Regular cardiac myocyte (primary cell): ENCODE measurements at places on chromosomes 12 and 14. TPM values are rescaled to one million over a fixed set of nuclear protein-coding genes. Genes with fewer than 3 reads are reported as not detected.

Gene B3GNT4
- under 0.01 and 0.77 TPM in 2 replicates for total RNA-seq

Gene SYNE3
- total RNA-seq = 5.9 and 10.2 TPM in 2 replicates

Gene ATXN7L3B
- total RNA-seq = 21.1 and 23.6 TPM in 2 replicates

Gene CRIP1
- 0.28 and 5.4 TPM in 2 replicates for total RNA-seq

Gene PTPRO
- total RNA-seq = 0.19 and 3.1 TPM in 2 replicates

Gene VWF
- 4.4 and 6.5 TPM in 2 replicates for total RNA-seq

Gene IL23A
- 0.28 and 0.38 TPM in 2 replicates for total RNA-seq

Gene TOMM20L
- total RNA-seq = not detected in 2 replicates

Gene C12orf50
- total RNA-seq = not detected in 2 replicates

Gene GRIP1
- total RNA-seq = under 0.01 and 0.96 TPM in 2 replicates

Gene ART4
- total RNA-seq = 1.3 and 7.9 TPM in 2 replicates

Gene CLEC2B
- total RNA-seq = 15.1 and 24.2 TPM in 2 replicates

Gene MMP17
- 8.5 and 15.0 TPM in 2 replicates for total RNA-seq

Gene TDRD9
- 0.58 and 2.5 TPM in 2 replicates for total RNA-seq

Gene KRT72
- total RNA-seq = not detected in 2 replicates

Gene CCDC196
- total RNA-seq = not detected in 2 replicates

Gene RNASE4
- 9.4 and 38.9 TPM in 2 replicates for total RNA-seq

Gene CELA1
- total RNA-seq = not detected in 2 replicates

Gene ST8SIA1
- total RNA-seq = under 0.01 and 0.28 TPM in 2 replicates

Gene TAS2R42
- not detected in 2 replicates for total RNA-seq

Gene TTC9
- under 0.01 TPM in 2 replicates for total RNA-seq

Gene KRT79
- under 0.01 TPM in 1 of 2 replicates, not detected in the other for total RNA-seq

Gene COPS7A
- 87.9 and 100 TPM in 2 replicates for total RNA-seq

Gene FGF6
- not detected in 2 replicates for total RNA-seq

Gene KCNK10
- total RNA-seq = not detected in 2 replicates

Gene PKP2
- 0.38 and 8.2 TPM in 2 replicates for total RNA-seq

Gene WSCD2
- not detected in 2 replicates for total RNA-seq

Gene FSCB
- total RNA-seq = under 0.01 and 0.19 TPM in 2 replicates

Gene DIO3
- total RNA-seq = not detected in 2 replicates

Gene KRT71
- total RNA-seq = not detected in 2 replicates

Gene RFX4
- not detected in 2 replicates for total RNA-seq

Gene KIF5A
- 0.19 and 0.28 TPM in 2 replicates for total RNA-seq

Gene DHRS2
- under 0.01 and 0.19 TPM in 2 replicates for total RNA-seq

Gene PPP1R36
- total RNA-seq = 0.19 and 0.28 TPM in 2 replicates

Gene TAS2R14
- total RNA-seq = 1.5 and 3.7 TPM in 2 replicates

Gene CCDC38
- under 0.01 TPM in 2 replicates for total RNA-seq

Gene SOAT2
- 0.19 TPM in 1 of 2 replicates, not detected in the other for total RNA-seq

Gene NANOG
- not detected in 2 replicates for total RNA-seq

Gene IFT43
- 27.1 and 31.4 TPM in 2 replicates for total RNA-seq

Gene SPX
- 0.38 and 0.85 TPM in 2 replicates for total RNA-seq

Gene EIF2S3B
- 0.85 and 1.3 TPM in 2 replicates for total RNA-seq

Gene GLIPR1L2
- total RNA-seq = 0.19 and 2.3 TPM in 2 replicates

Gene NXPH4
- 4.4 and 9.6 TPM in 2 replicates for total RNA-seq

Gene EMC9
- 20.6 and 31.1 TPM in 2 replicates for total RNA-seq

Gene GPHN
- total RNA-seq = 4.2 and 9.4 TPM in 2 replicates

Gene APOLD1
- 56.6 and 77.2 TPM in 2 replicates for total RNA-seq

Gene MSI1
- not detected in 2 replicates for total RNA-seq

Gene OR4K17
- total RNA-seq = not detected in 2 replicates

Gene NT5DC3
- 6.8 and 10.9 TPM in 2 replicates for total RNA-seq

Gene ZNF740
- total RNA-seq = 13.0 and 14.4 TPM in 2 replicates

Gene OR4E2
- not detected in 2 replicates for total RNA-seq
